Stimulated activated CD4-positive, alpha-beta T cell treated with anti-CD3 and anti-CD28 coated beads, Interleukin-15, amount 100 ng/mL, for 1 hour (primary cell): ENCODE measurements at places on chromosomes 6 and 20.

DNA sequence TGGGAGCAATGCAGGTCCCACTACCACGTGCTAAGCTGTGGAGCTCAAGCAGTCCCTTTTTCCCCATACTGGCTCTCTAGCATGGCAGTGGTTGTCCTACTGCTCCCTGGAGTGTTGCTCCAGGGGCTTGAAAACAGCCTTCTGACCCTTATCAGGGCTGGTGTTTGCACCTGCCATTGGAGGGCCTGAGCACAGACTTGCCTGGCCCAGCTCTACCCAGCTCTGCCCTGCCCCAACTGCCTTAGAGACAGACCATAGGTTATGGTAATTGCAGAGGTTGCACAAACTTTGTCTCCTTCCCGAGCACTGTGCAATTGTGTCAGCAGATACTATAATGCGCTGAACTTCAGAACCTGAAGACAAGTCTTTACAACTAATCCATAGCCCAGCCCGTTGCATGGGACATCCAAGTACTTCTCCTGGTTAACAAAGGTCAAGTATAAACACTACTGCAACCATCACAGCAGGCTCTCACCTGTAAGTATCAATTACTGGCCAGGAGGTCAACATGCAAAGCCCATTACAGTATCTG lies 58.7 kb downstream of the PDSS2 start:
- no peak for DNase-seq

DNA sequence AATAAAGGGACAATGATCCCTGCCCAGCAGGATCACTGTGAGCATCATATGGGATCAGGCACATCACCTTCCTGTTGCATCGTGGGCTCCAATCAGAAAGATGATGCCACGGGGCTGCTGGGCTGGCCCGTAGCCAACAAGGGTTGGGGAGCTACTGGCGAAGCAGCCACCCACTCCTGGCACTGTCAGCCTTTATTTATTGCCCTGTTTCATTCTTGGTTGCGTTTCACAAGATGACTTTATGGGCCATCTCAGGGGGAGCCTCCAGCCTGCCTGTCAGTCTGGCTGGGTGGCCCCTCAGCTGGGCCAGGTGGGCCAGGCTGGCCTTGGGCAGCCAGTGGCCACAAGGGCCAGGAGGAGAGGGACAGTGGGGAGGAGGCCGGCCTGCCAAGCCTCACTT lies 17.3 kb downstream of the VSTM2L start:
- DNase-seq: no peak

- no peak for DNase-seq
Measured at GRCh38 chr6:34358389-34358905, 34.0 kb downstream of the NUDT3 start.

- DNase-seq: no peak
Measured at GRCh38 chr6:116277124-116277523, 2.6 kb downstream of the TSPYL1 start.

DNA sequence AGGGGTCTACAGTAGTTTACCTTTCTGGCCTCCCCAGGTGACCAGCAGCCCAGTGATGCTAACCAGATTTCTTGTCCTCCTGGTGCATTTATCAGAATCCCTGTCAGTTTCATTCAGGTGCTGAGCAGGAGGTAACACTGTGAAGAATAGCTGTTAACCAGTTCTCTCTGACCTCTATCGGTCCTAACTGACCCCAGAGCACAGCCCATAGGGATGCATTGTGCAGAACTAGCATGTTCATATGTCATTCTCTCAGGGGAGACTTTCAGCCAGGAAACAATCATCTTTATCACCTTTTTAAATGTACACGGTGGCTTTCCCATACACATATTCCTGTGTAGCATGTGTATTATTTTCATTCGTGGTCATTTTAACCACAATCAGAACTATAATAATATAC lies 49.9 kb downstream of the CNR1 start:
- DNase-seq: no peak

DNA sequence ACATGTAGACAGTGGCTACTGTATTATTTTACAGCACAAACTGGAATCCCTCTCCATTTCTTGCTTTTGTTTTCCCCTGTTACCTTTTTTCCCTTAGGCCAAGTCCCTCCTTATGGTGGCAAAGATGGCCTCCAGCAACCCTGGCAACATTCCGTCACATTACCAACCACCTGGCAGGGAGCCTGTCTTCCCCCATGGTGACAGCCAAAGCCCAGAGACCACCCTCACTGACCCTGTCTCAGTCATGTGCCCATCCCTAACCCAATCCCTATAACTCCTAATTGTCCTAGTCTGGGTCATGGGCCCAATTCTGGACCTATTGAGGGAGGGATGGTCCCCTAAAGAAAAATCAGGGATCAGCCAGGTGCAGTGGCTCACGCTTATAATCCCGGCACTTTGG lies 27.6 kb downstream of the PARD6B start:
- no peak for DNase-seq

DNA sequence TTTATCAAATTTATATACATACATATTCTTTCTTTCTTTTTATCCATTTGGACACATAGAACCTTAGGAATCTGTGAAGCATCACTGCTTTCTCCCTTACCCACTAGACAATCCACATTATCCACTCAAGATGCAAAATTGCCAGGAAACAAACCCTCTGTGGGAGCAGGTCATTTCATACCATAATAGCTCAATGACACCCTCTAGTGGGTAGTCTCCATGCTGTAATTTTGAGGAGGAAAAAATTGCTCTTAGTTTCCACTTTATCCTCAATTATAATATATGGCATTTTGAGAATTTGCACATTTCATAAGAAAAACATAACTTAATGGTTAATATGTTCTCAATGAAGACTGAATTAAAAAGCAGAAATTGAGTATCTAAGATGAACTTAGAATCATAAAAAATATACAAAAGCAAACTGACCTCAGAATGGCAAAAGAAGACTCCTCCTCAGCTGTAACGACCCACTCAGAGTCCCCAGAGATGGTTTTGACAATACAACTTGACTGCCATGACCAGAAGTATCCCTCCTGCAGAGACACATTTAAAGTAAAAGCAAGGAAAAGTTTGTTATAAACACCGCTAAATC lies 164.1 kb downstream of the FRK start:
- DNase-seq: no peak

- DNase-seq: no peak
Measured at GRCh38 chr6:106693418-106693817, 64.0 kb downstream of the QRSL1 start.

GRCh38 chr20:60630609-60631008 lies 621.5 kb upstream of the CDH4 start:
- DNase-seq: no peak

DNA sequence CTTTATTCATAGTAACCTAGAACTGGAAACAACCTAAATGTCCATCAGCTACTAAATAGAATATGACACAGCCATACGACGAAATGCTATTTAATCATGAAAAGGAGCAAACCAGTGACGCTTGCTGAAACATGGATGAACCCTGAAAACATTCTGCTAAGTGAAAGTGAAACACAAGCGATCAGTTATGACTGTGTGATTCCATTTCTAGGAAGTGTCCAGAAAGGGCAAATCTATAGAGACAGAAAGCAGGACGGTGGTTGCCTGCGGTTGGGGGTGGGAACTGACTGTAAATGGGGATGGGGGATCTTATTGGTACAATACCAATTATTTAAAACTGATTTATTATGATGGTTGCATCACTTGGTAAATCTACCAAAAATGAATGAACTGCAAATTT lies 126.8 kb downstream of the IPCEF1 start:
- peak; percentile 39 for DNase-seq

- DNase-seq: no peak
Measured at GRCh38 chr20:37131486-37131885, 35.7 kb upstream of the RBL1 start.

DNA sequence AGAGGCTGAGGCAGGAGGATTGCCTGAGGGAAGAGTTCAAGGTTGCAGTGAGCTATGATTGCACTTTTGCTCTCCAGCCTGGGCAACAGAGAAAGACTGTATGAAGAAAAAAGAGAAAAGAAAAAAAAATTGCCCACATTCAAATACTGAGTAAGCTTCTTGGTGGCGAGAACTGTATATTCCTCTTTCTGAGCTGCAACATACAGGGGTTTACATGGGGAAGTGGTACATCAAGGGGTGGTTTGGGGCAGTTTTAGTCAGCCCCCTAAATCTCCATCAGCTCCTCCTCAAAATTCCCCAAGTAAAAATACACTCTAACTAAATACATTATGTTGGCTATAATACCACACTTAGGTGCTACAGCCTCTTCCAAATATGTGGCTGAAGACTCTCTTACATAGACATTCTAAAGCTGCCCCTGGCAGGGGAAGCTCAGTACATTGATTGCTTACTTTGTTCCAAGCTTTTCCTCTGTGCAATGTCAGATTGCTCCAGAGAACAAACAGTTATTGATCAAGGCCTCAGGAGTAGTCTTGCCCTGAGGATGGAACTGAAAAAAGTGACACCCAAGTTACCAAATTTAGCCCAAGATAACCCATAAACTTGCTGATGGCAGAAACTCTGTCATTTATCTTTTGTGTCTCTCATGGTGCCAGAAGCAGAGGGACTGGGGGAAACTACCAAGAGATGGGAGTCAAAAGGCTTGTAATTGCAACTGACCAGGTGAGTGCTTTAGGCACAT lies 107.4 kb upstream of the RIPOR2 start:
- no peak for DNase-seq

DNA sequence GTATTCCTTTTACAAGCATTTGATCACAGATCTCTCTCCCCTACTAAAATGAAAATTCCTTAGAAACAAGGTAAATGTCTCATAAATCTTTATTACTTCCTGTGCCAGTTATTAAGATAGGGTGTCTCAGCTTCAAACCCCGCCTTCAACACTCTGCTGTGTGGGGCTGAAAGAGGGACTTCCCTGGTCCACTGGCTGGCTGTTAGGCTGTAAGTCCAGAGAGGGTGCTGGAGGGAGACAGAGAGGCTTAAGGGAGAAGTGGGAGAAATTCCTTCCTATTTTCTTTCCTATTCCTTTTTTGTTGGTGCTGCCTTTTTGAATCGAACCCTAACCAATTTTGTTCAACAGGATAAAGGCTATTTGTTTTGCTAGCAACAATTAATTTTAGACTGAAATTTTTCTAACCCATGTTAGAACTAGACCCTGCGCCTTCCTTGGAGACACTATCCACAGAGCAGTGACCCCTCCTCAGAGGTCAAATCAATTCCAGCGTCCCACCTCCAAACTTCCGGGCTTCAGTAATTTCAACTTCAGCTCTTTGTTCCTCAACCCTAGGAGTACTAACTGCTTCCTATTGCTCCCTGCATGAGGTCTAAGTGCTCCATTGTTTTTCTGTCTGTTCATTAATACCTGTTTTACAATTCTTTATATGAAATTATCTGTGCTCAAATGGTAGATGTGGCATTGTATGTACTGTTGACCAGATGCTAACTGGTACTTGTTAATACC lies 207.5 kb upstream of the OPRM1 start:
- no peak for DNase-seq

DNA sequence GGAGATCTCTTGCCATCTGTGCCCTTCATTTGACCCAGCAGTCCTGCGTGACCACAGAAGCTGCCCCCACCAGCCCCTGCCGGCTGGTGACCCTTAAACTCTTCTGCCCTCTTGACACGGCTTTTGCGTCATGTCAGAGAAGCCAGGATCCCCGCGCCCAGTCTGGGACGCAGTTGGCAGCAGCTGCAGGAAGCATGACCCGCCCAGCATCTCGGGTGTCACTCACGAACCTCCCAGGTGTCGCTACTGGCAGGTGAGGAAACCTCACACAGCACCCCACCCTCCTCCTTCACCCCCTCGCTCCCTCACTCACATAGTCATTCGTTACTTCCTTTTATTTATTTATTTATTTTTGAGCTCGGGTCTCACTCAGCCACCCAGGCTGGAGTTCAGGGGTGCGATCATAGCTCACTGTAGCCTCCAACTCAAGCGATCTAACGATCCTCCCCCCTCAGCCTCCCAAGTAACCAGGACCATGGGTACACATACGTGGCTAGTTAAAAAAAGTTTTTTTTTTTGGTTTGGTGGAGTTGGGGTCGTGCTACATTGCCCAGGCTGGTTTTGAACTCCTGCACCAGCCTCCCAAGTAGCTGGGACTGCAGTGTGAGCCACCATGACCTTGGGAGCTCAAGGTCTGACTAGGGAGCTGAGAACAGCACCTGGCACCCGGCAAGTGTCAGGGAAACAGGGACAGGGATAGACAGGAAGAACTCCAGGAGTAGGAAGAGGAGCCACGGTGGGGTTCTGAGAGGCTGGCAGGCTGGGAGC lies 14.1 kb upstream of the SPDEF start:
- no peak for DNase-seq

GRCh38 chr6:14454473-14454775 lies 336.9 kb downstream of the CD83 start:
- no peak for DNase-seq

- DNase-seq: no peak
Measured at GRCh38 chr6:13380761-13381160, 52.4 kb upstream of the TBC1D7 start.

DNA sequence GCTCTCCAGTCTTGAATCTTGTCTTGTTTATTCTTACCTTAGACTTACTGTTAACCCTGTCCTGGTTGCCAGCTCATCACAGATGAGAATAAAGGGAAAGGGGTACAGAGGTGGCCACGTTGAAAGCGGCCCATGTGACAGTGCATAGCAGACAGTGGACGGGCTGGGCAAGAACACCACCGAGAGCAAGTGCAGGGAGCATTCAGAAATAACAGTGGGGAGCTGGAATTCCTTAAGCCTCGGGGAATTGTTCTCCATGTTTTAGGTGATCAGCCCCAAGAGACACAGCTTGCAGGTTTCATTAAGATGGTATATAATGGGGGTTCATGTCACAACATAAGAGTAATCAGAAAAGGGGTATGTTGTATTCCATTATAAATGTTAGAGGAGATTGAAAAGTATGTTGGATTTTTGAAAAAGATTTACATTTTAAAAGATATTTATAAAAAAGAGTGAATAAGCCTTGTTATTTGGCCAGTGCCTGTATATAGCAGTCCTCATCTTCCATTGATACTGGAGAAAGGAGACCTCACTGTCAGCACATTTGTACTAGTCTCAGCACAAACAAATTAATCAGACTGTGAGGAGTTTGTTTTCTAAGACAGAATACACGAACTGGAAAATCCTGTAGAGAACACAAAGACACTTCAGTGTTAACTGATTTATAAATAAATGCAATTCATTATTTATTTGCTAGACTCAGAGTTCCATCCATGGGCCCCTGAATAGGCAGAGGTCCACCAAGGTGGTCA lies 35.4 kb downstream of the VAPB start:
- no peak for DNase-seq

GRCh38 chr6:130043344-130043743 lies 25.0 kb downstream of the L3MBTL3 start:
- no peak for DNase-seq

- DNase-seq: no peak
Measured at GRCh38 chr6:132675749-132676148, 16.8 kb upstream of the TAAR1 start.

- no peak for DNase-seq
Measured at GRCh38 chr6:76518443-76518842, 446.0 kb upstream of the IMPG1 start.

DNA sequence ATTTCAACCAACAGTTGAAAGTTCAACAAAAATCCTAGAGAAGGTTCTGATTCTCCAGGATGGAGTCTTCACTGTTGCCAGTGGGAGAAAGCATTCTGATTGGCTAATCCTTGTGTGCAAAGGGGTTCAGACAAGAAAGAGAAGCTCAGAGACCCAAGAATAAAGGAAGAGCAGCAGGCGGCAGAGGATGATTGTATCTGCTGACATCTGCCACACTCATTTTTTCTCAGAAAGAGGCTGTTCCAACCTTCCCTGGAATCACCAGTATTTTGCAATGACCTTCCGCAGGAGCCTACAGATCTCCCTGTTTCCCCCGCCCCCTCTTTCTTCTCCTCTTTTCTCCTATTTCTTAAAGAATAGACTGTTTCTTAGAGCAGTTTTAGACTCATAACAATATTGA lies 376.7 kb downstream of the CDH26 start:
- no peak for DNase-seq

GRCh38 chr20:17501701-17502100 lies 29.5 kb downstream of the BFSP1 start:
- no peak for DNase-seq
